ENCODE measurements at places on chromosomes 16 and 17.
A peak's percentile ranks its signal among the peaks of the same experiment; 100 is the strongest.

DNA sequence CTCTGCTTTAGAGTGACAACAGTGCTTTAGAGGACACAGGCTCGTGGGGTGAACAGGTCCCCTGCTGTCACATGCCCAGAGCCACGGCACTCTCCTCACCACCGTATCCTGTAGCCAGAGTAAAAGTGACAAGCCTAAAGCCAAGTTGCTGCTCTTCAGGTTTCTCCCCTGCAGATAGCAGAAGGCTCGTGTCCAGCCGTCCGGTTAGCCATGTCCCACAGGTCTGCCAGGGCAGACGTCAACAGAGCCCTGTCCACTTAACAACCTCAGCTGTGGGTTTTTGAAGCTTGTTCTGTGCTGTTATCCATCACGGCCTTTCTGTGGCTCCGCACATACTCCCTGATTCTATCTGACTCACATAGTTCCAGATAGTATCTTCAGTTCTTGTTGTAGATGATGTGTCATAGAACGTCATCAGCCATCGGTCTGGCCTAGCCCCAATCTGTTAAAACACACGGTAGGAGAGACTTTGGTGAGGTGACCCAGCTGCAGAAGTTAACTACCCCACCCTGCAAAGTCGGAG, 100.7 kb downstream of the SOCS1 start:
- no peak for DNase-seq

- peak; percentile 77 for DNase-seq
Measured at GRCh38 chr17:42679492-42680330, 1.9 kb downstream of the CCR10 start.

DNA sequence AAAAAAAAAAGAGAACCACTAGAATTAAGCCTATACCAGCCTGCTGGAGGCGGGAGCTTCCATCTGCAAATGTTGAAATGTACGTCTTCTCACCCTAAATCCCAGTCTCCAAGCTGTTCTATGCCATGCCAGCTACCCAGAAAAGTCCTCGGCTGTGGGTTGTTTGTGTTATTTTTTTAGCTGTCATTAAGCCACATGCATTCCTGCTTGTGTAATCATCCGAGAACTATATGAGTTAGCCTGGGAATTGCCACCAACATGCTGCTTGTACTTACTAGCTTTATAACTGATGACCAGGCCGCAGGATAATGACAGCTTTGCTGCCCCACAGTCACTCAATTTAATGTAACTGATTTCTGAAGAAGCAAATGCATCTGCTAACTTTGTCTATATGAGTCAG, 313.9 kb upstream of the SALL1 start:
- no peak for DNase-seq

DNA sequence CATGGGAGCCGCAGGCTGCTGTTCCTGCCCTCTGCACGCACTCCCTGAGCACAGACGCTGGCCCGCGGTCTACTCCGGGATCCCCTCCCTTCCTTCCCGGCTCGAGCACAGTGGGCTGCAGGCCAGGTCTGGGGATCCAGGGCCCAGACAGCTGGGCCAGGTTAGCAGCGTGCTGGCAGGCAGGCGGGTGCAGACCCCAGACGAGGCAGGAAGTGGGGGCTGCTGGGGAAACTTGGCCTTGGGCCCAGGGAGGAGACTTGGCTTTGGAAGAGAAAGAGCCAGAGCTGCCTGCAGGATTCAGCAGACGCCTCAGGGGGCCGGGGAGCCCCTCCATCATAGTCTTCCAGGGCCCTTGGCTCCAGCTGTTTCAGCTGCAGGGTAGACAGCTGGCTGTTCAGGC, 30.2 kb upstream of the ABCC3 start:
- peak; percentile 94 for DNase-seq

DNA sequence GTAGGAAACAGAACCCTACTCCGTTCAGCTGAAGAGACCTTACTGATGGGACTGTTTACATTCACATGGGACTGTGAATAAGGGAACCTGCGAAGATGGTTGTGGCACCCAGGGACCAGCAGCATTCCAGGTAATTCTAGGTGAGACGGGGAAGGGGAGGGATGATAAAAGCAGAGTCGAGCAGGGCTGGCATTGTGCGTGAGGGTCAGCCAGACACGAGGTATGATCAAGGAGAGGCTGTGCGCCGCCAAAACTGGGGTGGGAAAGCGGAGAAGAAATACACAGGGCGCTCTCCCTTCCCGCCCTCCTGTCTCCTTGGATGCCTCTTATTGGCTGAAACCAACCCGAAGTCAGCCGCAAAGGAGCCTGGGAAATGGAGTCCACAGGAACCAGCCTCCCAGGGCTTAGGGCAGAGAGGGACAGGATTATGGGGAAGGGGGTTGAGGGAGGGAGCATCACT, 38.4 kb upstream of the CSNK2A2 start:
- DNase-seq = peak; percentile 34

GRCh38 chr17:44915862-44916780, 821 bp upstream of the GFAP start:
- DNase-seq = no peak

- DNase-seq = no peak
Measured at GRCh38 chr16:27431773-27432532, 30.0 kb downstream of the IL21R start.

DNA sequence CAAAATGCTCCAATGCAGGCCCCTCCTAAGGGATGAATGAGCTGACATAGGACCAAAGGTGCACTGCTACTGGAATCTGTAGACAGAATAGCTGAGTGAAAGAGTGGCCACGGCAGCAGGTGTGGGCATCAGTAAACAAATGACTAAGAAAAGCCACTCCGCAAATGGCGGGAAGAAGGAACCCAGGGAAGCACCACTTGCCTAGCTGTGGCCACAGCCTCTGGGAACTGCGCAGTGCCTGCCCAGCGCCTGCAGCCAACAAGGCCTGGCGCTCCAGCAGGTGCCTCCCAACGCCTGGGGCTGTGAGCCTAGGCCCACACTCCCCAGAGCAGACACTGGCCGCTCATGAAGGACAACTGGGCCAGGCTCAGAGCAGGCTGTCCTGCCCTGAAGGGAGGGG, 11.8 kb downstream of the PEMT start:
- no peak for DNase-seq

DNA sequence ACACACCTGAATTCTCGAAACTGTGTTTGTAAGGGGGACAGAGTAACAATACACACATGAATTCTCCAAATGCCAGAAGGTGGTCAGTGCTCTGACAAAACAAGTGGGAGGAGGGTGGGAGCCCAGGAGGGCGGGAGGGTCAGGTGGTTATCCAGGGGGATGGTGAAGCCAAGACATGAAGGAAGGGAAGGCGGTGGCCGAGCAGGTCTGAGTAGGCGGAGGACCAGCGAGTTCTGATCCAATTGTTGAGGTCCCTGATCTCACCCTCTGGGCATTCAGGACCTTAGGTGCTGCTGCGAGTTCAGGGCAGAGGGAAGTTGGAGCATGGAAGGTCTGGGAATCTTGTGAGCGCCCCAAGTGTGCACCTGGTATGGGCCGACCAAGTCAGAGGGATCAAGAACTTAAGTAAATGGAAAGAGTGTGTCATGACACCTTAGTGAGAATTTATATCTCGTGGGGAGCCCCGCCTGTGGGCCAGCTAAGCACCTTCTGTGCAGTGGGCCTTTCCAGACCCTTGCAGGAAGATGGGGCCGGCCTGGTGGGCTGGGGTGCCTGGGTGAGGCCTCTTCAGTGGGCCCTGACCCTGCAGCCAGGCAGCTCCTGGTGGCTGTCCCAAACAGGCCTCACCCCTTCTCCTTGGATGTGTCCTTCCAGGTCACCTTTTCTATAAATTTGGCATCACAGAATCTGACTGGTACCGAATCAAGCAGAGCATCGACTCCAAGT, 86.1 kb downstream of the NPIPB11 start:
- no peak for DNase-seq

- no peak for DNase-seq
Measured at GRCh38 chr17:9002606-9003354, 18.5 kb upstream of the NTN1 start.

GRCh38 chr16:69465881-69466280, 41.5 kb downstream of the CYB5B start:
- no peak for DNase-seq

GRCh38 chr17:54903375-54903774, 2.7 kb downstream of the TOM1L1 start:
- no peak for DNase-seq

DNA sequence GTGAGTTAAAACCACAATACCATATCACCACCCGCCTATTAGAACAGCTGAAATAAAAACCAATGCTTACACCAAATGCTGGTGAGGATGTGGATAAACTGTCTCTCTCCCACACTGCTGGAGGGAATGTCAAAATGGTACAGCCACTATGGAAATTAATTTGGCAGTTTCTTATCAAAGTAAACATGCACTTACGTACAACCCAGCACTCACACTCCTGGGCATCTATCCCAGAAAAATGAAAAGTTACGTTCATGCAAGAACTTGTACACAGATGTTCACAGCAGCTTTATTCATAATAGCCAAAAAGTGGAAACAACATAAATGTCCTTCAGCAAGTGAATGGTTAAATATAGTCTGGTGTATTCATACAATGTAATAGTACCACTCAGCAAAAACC, 173.2 kb upstream of the MYOCD start:
- DNase-seq = no peak

- no peak for DNase-seq
Measured at GRCh38 chr16:74650966-74651567, 15.6 kb downstream of the RFWD3 start.

DNA sequence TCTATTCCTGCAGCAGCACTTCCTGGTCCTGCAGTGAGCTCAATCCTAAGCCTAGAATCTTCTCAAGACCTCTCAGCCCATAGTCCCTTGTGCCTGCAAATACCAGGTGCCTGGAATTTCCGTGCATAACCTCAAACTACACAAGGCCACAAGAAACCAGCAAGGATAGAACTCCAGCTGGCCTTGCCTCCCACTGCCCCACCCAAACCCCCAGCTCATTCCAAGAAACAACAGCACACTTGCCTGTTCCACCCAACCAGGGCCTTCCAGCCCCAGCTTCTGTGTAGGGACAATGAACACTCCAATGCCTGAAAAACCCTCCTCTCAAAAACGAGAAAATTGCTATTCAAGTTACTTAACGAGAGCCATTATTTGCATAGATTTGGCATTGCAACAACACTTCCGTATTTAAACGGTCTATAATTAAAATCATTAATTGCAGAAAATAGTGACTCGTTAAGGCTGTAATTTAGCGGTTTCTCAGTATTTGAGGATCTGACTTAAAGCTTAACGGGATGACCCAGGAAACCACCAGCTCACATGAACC, 147.0 kb downstream of the C16orf78 start:
- peak; percentile 57 for DNase-seq

DNA sequence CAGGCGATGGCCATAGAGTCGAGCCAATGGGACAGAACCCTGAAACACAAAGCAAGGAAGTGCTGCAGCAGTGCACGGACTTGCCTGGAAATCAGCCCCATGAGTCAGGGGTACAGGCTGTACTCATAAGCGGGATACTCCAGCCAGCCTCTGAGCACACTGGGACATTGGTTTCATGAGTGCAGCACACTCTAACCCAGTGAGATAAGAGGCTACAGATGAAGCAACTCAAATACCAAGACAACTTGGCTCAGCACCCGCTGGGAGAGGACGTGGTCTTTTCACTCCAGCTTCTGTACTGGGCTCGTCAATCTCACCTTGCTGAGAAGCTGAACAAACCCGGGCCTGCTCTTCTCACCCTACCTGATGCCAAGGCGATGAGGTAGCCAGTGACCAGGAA, 98.2 kb downstream of the AXIN2 start:
- DNase-seq = no peak

DNA sequence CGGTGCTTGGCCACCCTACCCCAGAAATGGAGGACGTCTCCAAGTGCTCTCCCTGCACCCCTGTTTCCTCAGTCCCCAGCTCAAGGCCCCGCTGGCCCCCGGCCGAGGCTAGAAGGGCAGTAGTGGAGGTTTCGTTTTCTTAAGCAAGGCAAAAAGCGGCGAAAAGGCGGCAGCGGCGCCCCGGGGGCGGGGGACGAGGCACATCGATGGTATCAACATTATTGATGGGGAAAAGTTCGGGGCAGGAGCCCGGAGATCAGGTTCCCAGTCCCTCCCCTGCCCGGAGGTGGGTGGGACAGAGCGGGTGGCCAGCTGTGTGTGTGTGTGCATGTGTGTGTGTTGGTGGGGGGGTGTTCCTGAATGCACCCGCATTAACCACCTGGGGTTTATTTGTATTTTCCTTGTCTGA, 4.1 kb upstream of the SALL1 start:
- no peak for DNase-seq

GRCh38 chr16:70151391-70151790, 22.2 kb upstream of the CLEC18C start:
- no peak for DNase-seq

DNA sequence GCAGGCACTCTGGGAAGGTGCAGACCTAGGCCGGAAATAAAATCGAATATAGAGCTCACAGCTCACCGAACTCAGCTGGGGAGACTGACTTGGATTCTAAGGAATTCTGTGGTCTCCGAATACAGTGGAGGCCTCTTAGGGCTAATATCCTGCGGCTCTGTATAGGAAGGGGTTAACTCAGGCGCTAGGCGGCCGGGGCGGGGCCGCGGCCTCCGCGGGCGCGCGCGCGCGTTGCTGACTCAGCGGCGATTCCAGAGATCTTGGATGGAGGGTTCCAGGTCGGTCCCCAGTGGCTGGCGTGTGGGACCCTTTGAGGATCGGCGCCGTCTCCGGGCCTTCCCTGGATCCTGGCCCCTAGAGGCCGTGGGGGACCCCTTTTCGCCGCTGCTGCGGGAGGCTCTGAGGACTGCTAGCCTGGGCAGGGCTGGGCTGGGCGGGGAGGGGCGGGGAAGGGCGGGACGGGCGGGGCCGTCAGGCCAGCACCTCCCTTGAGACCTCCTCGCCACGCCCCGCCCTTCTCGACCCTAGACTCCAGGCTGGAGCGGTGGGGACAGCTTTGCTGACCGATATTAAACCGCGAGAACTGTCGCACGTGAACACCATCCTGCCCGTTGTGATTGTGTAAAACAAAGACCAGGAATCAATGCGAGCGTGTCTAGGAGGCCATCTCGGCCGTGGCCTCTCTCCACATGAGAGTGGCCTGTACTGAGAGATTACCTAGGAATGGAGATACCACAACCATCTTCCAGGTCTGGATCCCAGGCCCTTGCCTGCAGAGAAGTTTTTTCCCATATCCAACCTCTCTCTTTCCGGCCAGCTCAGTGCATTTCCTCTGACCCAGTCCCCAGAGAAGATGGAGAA, 1.4 kb upstream of the PLEKHH3 start:
- peak; percentile 77 for DNase-seq

- no peak for DNase-seq
Measured at GRCh38 chr16:77509796-77510195, 75.0 kb upstream of the ADAMTS18 start.

- no peak for DNase-seq
Measured at GRCh38 chr16:70703041-70703834, 17.4 kb upstream of the MTSS2 start.

- no peak for DNase-seq
Measured at GRCh38 chr16:89359264-89360147, 130.9 kb downstream of the ANKRD11 start.

Data from NCI-H1105 treated with DMSO at 0.1 percent for 48 hours (cell line).